NCI-H226 (cell line): ENCODE measurements at places on chromosomes 7 and 10.

DNA sequence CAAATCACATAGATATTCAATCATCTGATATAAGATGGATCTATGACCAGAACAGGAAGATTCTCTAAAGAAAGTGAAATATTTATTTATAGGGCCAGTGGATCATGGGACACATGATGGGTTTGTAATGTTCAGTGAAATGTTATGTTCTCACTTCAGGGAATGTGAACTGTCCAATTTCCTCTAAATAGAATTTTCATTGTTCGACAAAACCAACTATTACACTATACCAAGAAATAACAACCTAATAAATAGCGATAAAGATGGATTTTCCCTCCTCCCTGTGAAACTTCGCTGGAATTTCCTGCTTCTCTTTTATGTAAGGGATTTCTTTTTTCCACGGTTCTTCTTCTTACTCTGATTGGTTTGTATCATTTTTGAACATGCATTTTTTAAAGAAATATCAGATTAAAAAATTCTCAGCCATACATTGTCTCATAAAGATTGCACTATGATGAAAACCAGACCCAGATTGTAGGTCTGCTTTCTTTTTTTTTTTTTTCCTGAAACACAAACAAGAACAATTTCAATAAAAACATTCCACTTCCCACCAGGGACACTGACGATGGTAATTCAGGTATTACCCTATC is 139.8 kb upstream of the ZEB1 start:
- no peak for DNase-seq

- DNase-seq = no peak
These were observed 16.5 kb upstream of the CHN2 start for GRCh38 chr7:29177963-29178600.

- DNase-seq = no peak
These were observed 22.7 kb upstream of the WASHC2A start for GRCh38 chr10:50044941-50045664.

GRCh38 chr7:143295870-143296269 is 7.7 kb downstream of the CASP2 start:
- no peak for DNase-seq

DNA sequence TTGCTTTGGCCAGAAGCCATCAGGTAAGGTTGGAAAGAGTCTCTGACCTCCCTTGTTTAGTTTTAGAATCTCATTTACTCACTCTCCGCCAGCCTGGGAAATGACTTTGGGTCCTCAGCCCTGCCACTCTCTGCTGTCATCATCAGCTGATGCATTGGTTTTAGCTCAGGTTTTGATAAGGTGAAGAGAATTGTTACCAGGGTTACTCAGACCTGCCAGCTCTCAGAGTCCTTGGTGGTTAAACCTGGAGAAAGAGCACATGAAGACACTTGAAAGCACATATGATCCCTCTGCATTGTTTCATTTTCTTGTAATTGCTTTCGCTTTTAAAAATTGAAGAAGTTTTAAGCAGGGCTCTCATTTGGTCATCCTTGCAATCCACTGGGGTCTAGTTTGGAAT is 4.0 kb upstream of the CROT start:
- no peak for DNase-seq

GRCh38 chr10:77889277-77889903 is 37.2 kb downstream of the DLG5 start:
- DNase-seq = no peak

DNA sequence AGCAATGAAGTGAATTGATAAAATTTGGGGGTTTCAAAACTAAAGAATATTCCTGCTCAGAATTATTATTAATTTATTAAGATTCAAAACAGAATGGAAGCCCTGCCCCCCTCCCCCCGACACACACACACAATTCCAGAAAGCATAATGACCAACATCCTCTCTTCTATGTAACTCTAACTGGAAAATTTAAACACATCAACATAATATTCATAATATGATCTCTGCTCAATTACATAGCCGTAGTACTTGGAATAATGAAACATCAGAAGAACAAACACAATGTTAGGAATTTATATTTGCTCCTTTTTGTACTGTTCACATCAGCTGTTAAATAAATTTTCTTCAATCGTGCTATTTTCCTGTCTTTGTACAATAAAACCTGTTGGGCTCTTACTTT is 20.8 kb downstream of the PCLO start:
- no peak for DNase-seq

DNA sequence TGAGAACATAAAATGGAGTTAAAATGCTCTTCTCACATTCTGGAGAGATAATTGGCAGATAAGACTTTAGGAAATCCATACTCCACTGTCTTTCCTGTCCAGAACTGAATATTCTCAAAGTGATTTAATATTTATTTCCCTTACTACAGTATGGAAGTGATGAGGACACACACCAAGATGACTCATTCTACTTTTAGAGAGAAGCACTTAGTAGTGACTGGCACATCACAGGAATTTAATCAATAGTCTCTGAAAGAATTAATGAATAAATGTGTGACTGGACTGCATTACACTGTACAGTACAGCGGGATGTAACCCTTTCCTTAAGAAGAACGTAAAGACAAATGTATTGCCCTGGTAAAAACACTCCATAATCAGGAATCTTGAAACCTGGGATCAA is 116.7 kb downstream of the SEMA3E start:
- peak; percentile 56 for DNase-seq

DNA sequence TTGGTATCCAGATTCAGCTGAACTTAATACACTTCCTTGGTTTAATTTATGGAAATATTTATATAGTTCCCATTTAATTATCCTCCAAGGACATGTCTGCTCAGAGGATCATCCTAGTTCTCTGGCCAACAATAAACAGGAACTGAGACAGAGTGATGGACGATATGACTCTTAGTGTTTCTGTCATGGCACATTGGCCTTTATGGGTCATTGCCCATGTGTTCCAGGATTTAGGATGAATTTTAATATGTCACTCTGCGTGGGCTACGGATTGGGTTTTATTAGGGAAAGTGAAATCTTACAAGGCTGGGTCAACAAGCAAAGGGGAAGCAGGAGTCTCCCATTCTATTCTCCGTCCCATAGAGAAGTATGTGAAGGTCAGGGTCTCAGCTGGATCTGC is 18.8 kb upstream of the TNPO3 start:
- DNase-seq = no peak

GRCh38 chr7:10655031-10655430 is 318.6 kb upstream of the PHF14 start:
- no peak for DNase-seq

DNA sequence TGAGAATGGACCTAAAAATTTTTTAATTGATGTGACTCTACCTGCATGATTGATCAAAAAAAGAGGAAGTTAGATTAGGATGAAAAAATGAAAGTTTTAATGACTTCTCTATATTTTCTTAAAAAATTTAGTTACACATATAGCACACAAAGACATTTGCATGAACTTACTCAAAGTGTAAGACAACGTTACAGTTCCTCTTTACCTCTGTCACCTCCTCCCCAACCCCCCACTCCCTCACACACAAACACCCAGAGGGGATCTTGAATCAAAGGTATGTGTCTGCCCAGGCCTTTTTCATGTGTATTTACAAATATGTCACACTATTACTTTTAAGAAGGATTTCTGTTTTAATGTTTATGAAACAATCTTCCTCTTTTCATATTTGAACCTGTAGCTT is 20.6 kb upstream of the CDCA7L start:
- no peak for DNase-seq

- no peak for DNase-seq
These were observed 675.2 kb downstream of the LRMDA start for GRCh38 chr10:76106611-76107010.

- DNase-seq = no peak
These were observed 14.8 kb downstream of the STEAP1B start for GRCh38 chr7:22485189-22485588.

DNA sequence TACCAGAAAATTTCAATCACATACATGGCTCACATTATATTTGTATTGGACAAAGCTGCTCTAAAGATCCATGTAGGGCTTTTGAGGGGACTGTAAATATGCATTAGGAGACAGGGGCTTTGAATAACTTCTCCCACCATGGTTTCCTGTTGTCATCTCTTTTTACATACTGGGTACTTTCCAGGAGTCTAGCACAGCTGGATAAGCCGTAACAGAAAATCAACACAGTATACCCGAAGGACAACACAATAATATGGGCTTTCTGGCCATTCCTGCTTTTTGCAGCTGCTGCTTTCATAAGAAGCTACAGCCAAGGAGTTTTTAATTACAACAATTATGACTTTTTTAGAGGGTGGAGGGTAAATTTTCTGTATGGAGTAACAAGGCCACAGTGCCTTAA is 63.4 kb upstream of the SRPK2 start:
- no peak for DNase-seq

- DNase-seq = no peak
These were observed 621.3 kb downstream of the KCNMA1 start for GRCh38 chr10:77016278-77016815.

GRCh38 chr10:74949034-74949832 is 122.8 kb downstream of the KAT6B start:
- no peak for DNase-seq

- no peak for DNase-seq
These were observed 73.6 kb downstream of the EGFR start for GRCh38 chr7:55092186-55092974.

DNA sequence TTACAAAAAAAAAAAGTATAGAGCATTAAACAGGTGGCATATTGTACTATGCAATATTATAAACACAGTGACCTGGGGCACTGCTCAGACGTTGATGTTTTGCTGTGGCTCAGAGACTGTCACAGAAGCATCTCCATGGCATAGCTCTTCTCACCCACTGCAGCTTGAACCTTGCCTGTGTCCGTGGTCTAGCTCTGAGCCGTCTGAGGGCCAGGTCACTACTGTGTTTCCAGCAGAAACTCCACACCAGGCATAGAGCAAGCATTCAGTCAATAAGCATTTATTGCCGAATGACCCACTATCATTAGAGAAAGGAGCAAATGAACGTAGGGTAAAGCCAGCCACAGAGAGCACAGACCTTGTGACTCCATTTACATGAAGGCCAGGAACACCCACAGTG is 443.2 kb upstream of the FOXK1 start:
- no peak for DNase-seq

- DNase-seq = no peak
These were observed 17.4 kb downstream of the RABGEF1 start for GRCh38 chr7:66757939-66758338.

DNA sequence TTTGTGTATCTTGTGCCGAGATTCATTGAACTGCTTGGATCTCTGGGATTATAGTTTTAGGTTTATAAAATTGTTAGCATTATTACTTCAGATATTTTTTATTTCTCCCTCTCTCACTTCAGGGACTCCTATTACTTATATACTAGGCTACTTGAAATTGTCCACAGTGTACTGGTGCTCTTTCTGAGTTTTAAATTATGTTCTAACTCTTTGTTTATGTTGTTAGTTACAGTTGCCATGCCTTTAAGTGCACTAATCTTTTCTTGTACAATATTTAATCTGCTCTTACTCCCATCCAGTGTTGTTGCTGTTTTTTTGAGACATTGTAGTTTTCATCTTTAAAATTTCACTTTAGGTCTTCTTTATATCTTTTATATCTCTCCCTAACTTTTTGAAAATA is 13.1 kb downstream of the PLEKHS1 start:
- DNase-seq = no peak

DNA sequence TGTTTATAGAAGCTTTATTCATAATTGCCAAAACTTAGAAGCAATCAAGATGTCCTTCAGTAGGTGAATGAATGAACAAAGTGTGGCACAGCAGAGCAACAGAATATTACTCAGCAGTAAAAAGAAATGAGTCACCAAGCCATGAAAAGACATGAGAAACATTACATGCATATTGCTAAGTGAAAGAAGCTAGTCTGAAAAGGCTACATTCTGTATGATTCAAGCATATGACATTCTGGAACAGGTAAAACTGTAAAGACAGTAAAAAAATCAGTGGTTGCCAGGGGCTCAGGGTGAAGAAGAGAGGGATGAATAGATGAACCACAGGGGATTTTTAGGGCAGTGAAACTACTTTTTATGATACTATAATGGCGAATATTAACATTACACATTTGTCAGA is 80.9 kb upstream of the APBB1IP start:
- DNase-seq = no peak

- no peak for DNase-seq
These were observed 25.3 kb downstream of the ADD3 start for GRCh38 chr10:110032801-110033700.

- DNase-seq = no peak
These were observed 5.8 kb upstream of the MINDY4 start for GRCh38 chr7:30765408-30765807.

- DNase-seq = no peak
These were observed 131.1 kb upstream of the SHH start for GRCh38 chr7:155943251-155943899.

- no peak for DNase-seq
These were observed 170.0 kb downstream of the PRKG1 start for GRCh38 chr10:51244309-51244708.

DNA sequence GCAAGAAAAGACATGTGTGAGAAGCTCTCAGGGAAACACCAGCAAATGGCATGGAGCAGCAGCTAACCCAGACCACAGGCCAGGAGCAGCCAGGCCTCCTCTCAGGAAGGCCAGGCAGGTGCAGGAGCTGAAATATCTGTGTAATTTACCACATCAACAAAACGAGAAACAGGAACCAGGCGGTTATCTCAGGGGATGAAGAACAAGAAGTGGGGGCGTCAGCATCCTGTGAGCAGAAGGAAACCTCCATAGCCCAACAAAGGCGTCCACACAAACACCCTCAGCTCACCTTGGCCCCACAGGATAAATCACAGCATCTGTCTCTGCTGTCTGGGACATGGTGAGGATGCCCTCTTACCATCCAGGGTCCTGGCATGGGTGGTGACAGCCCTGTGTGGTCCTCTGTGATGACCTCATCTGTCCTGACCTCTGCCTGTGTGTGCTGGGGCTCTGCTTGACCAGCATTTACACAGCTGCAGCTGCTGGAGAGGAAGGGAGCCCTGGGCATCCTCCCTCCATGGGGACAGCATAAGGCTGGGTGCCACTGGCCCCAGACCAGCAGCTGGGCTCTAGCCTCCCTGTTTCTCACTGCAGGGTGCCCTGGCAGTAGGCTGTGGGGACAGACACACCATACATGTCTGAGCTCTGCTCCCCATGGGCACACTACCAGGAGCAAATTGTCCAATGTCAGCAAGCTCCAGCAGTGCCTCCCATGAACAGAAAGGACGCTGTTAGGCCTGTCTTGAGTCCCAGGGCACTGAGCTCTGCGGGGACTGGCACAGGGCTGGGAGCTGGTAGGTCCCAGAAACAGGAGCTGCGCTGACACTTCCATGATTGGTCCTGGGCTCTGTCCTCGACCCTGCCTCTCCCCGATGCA is 34.6 kb downstream of the ANXA8 start:
- no peak for DNase-seq

- DNase-seq = no peak
These were observed 19.5 kb upstream of the CYREN start for GRCh38 chr7:135189961-135190360.
